Activated CD8-positive, alpha-beta T cell treated with anti-CD3 and anti-CD28 coated beads for 36 hours (primary cell): ENCODE measurements at places on chromosomes 13 and 19. TPM values are rescaled to one million over a fixed set of nuclear protein-coding genes. Genes with fewer than 3 reads are reported as not detected.

CEACAM3 gene
- total RNA-seq = not detected

DNA sequence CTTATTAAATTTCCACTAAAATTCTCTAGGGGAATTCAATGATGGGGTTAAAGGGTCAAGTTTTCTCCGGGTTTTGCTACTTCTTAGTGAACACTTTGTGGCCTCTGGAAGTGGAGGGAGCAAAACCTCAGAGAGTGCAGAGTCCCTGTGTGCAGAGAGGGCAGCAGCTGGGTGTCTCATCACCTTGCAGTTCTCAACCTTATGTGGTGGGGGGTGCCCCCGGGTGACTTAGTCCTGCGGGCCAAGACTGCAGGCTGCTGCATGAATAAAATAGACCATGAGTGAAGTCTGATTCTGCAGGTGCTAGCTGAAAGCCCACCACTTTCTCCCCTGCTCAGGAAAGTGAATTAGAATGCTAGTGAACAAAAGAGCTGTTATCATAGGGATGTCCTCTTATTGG is 191.6 kb downstream of the DLEU7 start:
- peak; percentile 11 for DNase-seq

DNA sequence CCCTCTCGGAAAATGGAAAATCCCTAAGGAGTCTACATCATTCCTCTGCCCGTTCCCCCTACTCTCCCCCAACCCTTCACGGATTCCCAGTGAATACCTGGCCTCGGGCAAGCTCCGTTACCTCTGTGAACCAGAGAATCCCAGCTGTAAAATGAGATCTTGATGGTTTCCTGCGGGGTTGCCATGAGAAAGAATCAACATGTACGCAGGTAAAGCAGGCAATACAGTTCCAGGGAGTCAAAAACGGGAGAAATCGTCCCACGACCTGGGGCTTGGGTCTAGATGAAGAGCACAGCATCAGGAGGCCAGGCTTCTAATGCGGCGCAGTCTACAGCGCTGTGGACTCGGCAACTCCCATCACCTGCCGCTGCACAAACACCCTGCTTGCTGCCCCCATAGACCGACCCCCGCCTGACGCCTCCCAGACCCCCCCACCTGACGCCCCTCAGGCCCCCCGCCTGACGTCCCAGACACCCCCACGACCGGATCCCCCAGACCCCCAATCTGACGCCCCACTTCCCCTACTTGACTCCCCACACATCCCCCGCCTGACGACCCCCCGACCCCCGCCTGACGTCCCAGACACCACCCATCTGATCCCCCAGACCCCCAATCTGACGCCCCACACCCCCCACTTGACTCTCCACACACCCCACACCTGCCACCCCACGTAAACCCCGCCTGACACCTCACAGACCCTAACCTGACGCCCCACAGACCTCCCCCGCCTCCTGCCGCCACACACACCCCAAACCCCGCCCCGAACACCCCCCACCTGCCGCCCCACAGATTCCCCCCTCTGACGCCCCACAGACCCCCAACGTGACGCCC is 680 bp downstream of the LIG4 start:
- DNase-seq = peak; percentile 32

DNA sequence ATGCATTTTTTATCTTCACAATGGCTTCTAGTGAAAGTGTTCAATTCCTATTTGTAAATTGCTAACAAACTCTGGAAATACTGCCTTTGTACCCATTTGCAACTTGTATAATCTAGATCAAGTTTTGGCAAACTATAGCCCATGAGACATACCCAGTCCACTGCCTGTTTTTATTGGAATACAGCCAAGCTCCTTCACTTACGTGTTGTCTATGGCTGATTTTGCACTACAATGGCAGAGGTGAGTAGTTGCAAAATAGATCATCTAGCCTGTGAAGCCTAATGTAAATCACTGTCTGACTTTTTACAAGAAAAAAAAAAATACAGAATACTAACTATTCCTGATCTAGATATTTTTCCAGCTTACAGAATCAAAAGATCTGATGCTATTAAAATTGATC is 37.1 kb downstream of the DZIP1 start:
- no peak for DNase-seq

- DNase-seq = no peak
Measured at GRCh38 chr13:91216928-91217700, 130.4 kb upstream of the MIR17HG start.

DNA sequence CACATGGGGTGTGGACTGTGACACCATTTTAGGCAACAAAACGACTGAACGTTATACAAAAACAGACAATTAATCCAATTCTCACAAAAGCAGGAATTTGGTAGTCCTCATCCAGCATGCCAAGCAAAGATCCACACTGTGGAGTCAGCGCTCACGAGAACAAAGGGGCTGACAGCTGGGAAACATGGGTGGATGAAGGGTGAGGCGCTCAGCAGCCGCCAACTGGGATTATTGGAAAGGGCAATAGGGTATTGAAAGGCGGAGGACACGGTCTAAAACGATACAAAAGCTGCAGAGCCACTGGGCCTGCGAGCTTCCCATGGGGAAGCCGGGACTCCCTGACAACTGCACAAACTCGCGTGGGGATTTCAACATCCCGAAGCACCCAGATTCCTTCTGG is 4.7 kb upstream of the ZNF813 start:
- DNase-seq = no peak

- no peak for DNase-seq
Measured at GRCh38 chr19:43688059-43688701, 18.2 kb upstream of the PLAUR start.

C19orf81 gene
- 3.2 TPM for total RNA-seq

DNA sequence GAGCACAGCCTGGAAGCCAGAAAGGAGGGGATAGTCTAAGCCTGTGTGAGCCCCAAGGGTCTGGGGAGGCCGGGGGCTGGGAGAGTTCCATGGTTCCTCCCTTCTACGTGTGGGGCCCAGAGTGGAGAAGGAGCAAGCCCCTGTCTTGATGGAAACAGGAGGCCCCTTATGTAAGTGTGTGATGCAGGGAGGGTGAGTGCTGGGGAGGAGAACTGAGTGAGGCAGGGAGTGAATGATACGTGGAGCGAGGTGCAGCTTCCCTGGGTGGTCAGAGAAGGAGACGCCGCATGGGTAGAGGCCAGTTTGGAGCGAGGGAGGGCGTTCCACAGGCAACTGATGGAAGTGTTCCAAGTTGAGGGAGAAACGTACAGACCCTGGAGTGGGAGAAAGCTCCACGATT is 16.0 kb downstream of the MAG start:
- no peak for DNase-seq

- peak; percentile 96 for DNase-seq
Measured at GRCh38 chr19:48965040-48965805, at the start of gene FTL. Gene FTL, plus strand, starts transcription at chr19:48965309. Its CDS starts 199 bp downstream, at chr19:48965508.

- no peak for DNase-seq
Measured at GRCh38 chr19:46202872-46203860, 26.4 kb upstream of the IGFL1 start.
